ENCODE measurements at places on chromosomes 1 and 21.

DNA sequence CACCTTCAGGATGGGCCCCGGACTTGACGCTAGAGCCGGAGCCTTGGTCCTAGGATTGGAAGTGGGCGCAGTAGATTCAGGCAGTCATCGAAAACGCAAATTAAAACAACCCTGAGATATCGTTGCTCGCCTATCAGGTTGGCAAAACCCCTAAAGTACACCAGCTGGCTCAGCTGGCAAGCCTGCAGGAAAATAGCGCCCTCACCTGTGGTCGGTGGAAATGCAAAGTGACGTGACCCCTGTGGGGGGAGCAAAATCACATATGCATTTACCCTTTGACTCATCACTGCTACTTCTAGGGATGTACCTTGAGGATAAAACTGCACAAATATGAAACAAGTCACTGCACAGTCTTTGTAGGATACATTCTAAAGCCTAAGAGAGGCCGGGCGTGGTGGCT is 170.3 kb upstream of the TMEM51 start:
- DNase-seq = no peak

GRCh38 chr1:114558544-114558943 is 22.9 kb downstream of the BCAS2 start:
- DNase-seq = no peak

DNA sequence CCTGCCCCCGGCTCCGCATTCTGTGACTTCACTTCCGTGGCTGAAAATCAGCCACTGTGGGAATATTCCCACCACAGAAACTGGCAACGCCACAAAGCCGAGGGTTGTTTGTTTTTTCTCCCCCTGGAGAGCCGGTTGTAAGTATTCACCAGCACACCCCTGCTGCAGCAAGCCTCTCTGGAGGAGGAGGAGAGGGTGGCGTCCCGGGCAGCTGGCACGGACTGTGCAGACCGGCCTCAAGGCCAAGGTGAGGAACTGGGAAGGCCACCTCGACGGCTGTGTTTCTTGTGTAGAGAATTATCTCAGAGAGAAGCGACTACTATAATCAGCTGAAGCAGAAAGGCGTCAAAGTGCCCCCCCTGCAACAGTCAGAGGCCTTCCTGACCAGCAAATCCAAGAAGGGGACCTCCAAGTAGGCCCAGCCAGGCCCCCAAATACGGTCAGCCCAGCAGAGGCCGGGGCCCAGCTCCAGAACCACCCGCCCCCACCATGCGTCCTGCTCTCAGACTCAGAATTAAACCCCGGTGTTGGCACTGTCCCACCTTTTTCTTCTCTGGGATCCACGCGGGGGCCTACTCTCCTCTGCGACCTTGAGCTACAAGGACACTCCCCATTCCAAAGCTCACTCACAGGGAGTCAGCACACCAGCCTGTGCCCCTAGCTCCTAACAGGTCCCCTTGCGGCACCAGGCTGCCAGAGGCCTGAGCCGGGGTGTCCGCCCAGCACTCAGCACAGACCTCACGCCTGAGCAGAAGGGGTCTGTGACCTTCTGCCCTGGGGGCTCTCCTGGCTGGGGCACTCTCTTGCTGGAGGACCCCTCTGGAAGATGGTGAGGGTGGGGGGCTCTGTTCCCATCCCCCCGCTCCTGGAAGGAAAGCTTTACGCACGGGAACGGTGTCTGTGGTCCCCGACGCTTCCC is 1.2 kb upstream of the SMIM1 start:
- no peak for DNase-seq

DNA sequence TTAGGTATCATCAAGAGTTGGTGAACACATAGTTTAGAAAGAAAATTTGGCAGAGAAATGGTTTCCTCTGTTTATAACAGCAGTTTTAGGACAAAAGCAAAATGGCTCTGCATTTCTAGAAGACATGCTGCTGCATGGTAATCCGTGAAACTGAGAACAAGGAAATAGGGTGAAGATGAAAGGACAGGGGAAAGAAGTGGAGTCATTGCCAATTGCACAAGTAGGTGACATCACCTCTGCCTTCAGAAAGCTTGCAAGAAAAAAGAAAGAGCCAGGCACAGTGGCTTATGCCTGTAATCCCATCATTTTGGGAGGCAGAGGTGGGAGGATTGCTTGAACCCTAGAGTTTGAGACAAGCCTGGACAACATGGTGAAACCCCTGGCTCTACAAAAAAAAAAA is 217.6 kb downstream of the LMX1A start:
- no peak for DNase-seq

- no peak for DNase-seq
Measured at GRCh38 chr1:236860674-236861073, 65.6 kb downstream of the MTR start.

DNA sequence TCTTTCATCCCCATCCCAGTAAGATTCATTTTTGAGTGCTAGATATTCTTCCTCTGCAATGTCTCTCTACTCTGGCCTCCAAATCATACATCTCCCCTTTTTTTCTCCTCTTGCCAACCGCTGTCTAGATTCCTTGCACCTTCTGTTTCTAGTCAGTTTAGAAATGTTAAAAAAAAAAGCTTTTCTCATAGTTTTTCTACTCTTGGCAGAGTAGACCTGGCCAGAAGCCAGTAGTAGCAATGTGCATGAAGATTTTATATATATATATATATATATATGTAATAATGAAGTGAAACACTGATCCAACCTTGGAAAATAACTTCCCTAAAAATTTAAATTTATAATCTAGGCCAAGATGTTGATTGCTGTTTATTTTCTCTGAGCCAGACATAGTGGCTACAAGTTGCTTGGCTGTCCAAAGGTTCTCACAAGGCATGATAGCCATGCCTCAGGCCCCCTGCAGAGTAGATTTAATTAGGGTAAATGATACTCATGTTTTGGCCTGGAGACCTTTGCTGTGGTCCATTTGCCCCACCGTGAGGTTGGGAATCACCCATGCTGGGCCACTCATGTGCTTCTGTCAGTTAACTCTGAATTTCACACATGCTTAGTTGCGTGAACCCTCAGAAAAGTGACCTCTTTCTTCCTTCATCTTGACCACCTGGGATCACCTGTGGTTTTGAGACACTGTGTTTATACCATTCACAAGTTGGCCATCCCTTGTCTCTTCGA is 103.4 kb upstream of the KCNE2 start:
- DNase-seq = no peak

GRCh38 chr1:193486671-193487229 is 300.3 kb upstream of the B3GALT2 start:
- DNase-seq = no peak

DNA sequence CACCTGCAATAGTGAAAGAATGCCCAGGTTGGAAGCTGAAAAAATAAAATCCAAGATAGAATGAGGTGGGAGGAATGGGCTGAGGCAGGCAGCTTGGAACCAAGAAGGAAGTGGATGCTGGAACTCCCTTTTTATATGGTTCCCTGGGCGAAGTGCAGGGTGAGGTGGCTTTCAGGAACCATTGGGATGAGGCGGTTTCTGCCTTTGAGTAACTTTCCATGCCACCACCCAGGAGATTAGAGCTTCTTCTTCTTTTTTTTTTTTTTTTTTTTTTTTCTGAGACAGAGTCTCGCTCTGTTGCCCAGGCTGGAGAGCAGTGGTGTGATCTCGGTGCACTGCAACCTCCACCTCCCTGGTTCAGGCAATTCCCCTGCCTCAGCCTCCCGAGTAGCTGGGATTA is 17.8 kb upstream of the MRPS6 start:
- no peak for DNase-seq

- DNase-seq = no peak
Measured at GRCh38 chr1:177289532-177289931, 118.8 kb downstream of the BRINP2 start.

- DNase-seq = no peak
Measured at GRCh38 chr1:68521286-68521685, 24.4 kb upstream of the DEPDC1 start.

GRCh38 chr1:9121496-9122409 is 7.1 kb downstream of the GPR157 start:
- no peak for DNase-seq

- DNase-seq = no peak
Measured at GRCh38 chr1:182107209-182107608, 45.7 kb upstream of the ZNF648 start.

DNA sequence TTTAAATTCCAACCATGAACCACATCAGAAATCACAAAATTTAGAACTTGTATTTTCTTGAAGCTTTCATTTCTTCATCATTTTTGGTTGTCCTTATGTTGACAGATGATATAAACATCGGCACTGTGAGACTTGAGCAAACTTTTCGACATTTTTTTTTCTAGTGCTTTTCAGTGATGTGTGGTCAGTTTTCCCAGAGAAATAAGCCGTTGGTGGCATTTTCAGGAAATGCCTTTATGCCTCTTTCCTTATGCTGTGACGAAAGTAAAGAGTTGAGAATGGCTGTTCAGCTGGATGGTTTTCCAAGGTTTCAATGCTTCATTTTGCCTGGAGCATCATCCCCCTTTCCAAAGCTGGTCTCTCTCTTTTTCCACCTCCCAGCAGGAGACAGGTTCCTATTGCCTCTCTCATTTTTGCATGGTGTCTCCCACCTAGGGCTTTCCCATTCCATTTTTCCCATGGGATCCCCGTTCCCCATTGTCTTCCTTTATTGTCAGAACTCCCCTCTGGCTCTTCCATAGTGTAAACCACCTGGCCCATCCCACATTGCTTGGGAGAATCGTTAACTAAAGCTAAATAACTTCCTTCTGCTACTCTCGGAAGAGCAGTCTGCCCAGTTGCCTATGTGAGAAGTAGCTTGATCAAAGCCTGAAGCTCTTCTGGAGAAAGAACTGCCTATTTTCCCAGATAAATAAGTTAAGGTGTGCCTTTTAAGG is 61.4 kb upstream of the DYNLT5 start:
- no peak for DNase-seq

DNA sequence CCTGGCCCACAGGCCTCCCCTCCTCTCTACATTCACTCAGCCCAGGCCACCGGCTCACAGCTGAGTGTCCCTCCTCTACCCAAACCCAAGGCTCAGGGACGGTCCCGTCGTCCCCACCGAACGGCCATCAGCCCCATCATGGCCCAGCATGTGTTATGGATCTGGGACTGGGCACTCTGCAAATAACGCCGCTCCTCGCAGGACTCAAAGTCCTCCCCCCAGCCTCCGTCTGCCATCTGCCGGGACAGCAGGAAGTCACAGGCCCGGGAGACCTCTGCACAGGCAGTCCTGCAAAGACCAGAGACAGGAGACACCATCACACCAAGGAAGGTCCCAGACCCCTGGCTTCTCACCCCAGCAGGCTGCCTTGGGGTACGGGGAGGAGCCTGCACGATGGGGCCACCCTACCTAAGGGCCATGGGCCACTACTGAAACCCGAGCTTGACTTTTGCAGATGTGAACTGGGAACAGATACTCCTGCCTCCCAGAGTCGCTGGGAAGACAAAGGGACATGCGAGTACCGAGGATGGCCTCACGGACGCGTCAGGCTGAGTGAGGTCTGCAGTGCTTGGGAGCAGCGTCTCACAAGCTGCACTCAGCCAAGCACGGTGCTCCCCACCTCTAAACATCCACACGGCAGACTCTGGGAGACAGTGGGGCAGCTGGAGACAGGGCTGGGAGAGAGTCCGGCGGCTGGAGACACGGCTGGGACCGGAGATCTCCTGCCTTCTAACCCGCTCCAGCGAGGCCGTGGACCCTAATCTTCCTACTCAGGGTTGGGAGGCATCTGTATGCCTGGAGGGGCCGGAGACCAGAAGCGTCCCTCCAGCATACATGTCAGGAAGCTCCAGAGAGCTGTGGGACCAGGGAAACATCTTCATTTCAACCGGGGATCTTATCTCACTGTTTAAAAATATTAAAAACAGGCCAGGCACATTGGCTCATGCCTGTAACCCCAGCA is 10.4 kb upstream of the SPATC1L start:
- DNase-seq = no peak

DNA sequence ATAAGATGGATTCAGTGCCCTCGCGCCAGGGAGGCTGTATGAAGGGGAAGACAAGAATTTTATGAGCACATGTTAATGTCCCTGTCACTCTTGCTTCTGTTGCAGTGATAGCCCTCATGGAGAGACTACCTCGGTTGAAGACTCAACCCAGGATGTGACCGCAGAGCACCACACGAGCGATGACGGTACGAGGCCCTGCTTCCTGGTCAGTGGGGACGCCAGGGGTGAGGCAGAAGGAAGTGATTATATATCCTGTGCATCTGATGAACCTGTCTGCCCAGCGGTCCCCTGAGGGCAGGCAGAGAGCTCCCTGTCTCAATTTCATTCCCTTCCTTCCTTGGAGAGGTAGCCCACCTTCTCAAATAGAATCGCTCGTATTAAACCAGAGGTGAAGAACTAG is 20.0 kb upstream of the IKBKE start:
- no peak for DNase-seq

GRCh38 chr1:235369802-235370201 is 2.6 kb downstream of the TBCE start:
- no peak for DNase-seq

GRCh38 chr1:99623554-99623953 is 22.4 kb upstream of the PALMD start:
- DNase-seq = no peak

GRCh38 chr21:33037501-33037900 is 11.8 kb downstream of the OLIG2 start:
- DNase-seq = no peak

GRCh38 chr1:12454406-12455391 is 163.3 kb downstream of the DHRS3 start:
- no peak for DNase-seq

GRCh38 chr1:119542492-119542946 is 35.5 kb downstream of the HSD3B1 start:
- no peak for DNase-seq

- DNase-seq = no peak
Measured at GRCh38 chr1:229371624-229372023, 28.8 kb upstream of the CCSAP start.

- no peak for DNase-seq
Measured at GRCh38 chr1:74818661-74819456, 85.9 kb downstream of the TYW3 start.

GRCh38 chr1:167433884-167434283 is 84.4 kb downstream of the CD247 start:
- DNase-seq = no peak

DNA sequence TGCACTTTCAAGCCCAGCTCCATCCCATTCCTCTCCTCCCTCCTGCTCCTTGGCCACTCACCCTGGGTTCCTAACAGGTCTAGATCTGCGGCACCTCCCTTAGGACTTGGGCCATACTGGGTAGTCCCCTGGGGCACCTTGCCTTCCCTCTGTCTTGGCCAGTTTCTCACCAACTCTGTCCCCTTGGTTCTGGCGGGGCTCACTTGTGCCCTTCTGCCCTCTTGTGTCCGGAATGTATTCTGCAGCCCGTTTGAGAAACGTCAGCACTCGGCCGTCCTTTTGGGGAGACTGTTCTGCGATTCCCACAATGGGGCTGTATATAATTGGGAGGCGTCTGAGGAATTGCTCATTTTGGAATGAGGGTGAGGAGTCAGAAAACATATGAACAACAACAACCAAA is 162.4 kb downstream of the ZSCAN20 start:
- DNase-seq = no peak

DNA sequence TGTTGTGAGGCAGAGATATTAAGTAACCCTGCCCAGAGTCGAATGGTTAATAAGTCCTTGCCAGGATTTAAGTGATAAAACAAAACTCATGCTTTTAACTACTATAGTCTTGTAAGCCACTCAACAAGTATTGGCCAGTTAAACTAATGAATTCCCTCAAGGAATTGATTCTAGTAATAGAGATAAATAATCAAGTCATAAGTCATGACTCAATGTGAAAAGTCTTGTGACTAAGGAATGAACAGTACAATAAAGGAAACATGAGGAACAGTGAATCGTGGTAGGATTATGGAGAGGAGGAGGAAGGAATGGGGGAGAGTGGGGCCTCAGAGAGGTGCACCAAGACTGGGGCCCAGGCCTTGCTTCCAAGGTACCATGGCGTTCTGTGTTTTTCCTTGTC is 104.7 kb downstream of the FGGY start:
- DNase-seq = no peak

GRCh38 chr21:21101911-21102310 is 103.7 kb downstream of the NCAM2 start:
- DNase-seq = no peak

Data from esophagus squamous epithelium (tissue), 5 donors.